CD4-positive, alpha-beta T cell treated with Interleukin-6 at 100 ng/mL for 8 hours (primary cell): ENCODE measurements at places on chromosomes 5 and 9.

- DNase-seq: no peak
These were observed 850.2 kb upstream of the NUDT12 start for GRCh38 chr5:104412649-104413240.

- no peak for DNase-seq
These were observed 454.3 kb downstream of the KDM4C start for GRCh38 chr9:7212101-7212500.

GRCh38 chr5:75021219-75021618 is 31.1 kb downstream of the GCNT4 start:
- no peak for DNase-seq

GRCh38 chr9:93045521-93045920 is 13.0 kb upstream of the SUSD3 start:
- DNase-seq: no peak

GRCh38 chr9:106775960-106776359 is 87.0 kb upstream of the ZNF462 start:
- no peak for DNase-seq

DNA sequence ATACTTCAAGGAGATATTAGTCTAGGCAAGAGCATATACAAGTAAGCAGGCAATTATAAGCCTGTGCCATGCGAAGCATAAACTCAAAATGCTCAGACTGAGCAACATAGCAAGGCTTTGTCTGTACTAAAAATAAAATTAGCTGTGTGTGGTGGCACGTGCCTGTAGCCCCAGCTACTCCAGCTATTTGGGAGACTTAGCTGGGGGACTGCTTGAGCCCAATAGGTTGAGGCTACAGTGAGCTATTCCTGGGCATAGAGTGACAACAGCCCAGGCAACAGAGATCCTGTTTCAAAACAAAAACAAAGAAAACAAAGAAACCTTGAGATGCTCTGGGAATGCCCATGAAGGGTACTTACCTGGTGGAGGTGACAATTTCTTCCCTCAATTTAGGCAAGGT is 130.5 kb upstream of the ZNF608 start:
- no peak for DNase-seq

DNA sequence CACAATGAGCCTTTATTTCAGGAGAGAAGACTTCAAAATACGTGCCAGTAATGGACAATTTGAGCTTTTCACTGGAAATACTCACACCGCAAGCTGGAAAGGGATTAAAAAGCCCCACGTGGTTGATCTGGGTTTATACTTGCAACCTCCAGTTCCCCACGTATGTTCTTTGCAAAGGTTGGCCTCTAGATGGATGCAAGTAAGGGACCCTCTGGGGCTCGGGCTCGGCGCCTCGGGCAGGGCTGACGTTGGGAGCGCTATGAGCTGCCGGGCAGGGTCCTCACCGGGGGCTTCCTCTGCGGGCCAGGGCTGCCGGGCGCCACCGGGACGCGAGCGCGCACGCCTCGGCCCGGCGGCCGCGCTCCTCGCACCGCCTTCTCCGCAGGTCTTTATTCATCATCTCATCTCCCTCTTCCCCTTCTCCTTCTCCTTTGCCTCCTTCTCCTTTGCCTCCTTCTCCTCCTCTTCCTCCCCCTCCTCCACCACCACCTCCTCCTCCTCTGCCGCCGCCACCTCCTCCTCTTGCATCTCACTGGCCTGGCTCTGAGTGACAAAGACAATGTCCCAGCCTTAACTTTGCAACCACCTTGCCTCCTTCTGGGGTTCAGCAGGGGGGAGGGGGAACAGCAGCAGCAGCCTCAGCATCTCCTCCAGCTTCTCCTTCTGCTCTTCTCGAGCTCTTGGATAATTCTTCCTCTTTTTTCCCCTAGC is 701 bp upstream of the ZNF462 start:
- DNase-seq: no peak

DNA sequence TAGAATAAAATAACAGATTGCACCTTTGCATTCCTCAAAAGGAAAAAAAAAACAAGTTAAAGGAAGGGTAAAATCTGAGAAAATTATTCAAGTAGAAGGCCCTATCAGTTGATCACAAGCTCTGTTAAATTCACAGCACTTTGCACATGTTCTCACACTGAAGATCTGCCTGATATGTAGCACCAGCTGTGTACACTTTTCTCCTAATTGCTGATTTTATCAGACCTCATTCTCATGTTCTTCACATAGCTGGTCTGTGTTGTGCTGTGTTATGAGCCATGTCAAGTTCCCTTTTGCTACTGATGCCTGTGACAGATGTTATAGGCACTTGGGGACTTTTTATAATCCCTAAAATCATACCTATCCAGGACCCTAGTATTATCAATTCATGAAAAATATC is 390.4 kb upstream of the PRR16 start:
- DNase-seq: no peak

DNA sequence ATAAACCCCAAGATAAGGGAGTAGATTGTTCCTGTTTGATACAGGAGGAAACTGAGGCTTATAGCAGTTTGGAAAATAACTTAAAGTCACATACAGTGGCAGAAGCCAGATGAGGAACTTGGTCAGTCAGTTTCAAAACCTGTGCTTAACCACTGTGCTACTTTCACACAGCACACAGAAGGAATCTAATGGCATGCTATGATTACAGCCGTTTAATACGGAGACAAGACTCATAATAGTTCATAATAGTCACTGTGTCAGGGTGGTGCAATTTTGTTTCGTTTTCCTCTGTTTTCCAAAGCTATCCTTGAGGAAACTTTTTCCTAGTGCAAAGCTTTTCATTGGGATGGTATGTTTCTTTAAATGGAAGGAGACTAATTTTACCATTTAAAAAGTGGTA is 112.3 kb downstream of the GCNT1 start:
- no peak for DNase-seq

DNA sequence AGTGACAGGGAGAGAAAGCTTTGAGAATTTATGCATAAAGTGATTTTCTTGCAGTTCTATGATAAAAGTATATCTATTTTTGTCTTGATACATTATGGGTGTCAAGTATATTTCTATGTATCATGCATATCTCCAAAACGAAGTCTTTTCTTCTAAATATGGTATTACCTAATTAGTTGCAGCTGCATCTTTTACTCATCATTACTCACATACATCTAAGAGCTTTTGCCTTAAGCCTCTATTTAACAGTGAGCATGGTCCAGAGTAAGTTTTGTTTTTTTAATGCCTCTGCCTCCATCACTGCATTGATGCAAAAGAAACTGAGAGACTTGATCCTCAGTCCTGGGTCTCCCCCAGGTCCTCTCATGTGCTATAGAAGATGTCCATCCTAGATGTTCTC is 40.0 kb upstream of the SMC5 start:
- DNase-seq: no peak

DNA sequence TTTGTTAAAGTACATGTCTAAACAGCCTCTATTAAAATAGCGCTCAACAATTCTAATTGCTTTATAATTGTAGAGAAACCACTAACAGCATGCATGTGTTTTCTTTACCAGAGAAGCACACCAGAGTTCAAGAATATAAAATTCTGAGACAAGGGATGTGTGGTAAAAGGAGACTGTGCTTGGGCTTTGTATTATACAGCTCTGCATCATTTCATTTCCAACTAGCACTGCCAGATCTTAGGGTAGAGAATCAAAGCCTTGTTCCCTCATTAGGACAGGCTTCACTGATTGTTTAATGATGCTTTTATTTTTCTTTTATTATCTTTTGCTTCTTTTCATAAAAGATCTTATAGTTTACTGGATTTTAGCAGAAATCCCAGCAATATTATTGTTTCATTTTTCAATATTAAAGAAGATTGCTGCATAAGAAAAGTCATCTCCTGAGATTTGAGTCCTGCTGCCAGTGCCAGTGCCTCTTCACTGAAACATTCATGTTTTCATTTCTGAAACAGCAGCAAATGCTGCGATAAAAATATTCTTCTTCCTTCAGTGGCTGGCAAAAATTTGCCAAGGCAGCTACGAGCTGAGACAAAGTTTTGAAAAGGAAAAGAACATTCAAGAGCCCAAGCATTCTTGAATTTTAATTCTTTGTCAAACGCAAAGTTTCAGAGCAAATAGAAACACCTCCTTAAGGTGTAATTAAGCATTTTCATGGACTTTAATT is 491.0 kb upstream of the PIK3R1 start:
- DNase-seq: no peak

- DNase-seq: no peak
These were observed 497.6 kb downstream of the IRX1 start for GRCh38 chr5:4093236-4093635.

DNA sequence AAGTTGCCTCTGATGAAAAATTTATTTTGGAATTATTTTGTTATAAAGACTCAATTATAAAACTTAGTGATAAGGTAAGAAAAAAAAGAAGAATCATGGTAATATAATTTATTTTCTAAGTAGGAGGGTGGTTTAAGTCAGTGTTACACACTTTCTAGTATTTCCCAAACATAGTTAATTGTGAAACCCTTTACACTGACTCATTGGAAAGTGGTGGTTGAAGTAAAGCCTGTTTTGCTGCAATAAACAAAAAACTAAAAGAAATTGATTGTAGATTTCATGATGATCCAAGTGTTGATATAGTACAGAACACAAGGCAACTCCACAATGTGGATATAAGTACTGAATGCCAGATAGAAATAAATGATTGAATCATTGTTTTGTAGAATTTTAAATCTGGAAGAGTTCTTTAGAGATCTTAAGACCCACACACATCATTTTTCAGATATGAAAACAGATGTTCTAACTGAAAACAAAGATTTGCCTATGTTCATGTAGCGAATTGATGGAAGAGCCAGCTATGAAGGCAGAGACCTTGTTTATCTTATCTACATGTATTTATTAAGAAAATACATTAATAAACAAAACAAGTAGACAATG is 539.8 kb downstream of the PRELID2 start:
- no peak for DNase-seq

GRCh38 chr5:114726131-114726530 is 364.3 kb downstream of the KCNN2 start:
- DNase-seq: no peak

- no peak for DNase-seq
These were observed 6.2 kb downstream of the PCSK1 start for GRCh38 chr5:96426831-96427230.

DNA sequence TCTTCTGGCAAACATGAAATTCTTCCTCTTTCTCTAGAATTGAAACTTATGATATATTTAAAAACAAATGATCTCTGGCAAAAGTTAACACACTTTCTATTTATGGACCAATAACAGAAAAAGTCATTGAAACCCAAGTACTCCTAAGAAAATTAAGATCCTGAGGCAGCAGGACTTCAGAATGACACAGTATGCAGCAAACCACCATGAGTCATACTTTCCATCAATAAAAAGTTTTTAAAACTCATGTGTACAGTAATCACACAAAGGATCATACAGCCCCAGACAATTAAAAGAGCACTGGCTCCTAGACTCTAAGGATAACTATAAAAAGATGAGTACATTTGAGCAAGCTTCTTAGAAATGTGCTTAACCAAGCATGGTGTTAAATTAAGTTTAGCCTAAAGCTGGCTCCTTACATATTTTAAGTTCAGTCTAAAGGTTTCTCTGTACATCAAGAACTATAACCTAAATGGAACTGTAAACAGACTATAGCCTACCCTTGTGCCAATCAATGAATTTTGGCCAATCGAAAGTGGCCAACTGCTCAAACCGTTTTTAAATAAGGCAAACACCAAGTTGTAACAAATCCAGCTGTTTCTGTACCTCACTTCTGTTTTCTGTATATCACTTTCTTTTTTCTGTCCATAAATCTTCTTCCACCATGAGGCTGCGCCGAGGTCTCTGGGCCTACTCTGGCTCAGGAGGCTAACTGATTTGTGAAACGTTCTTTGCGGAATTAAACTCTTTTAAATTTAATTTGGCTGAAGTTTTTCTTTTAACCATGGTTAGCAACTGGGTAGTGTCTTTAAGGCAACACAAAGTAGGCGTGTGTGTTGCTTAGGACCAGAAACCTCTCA is 232.1 kb upstream of the PIK3R1 start:
- DNase-seq: no peak

GRCh38 chr5:67910546-67910945 is 305.0 kb upstream of the PIK3R1 start:
- DNase-seq: no peak

DNA sequence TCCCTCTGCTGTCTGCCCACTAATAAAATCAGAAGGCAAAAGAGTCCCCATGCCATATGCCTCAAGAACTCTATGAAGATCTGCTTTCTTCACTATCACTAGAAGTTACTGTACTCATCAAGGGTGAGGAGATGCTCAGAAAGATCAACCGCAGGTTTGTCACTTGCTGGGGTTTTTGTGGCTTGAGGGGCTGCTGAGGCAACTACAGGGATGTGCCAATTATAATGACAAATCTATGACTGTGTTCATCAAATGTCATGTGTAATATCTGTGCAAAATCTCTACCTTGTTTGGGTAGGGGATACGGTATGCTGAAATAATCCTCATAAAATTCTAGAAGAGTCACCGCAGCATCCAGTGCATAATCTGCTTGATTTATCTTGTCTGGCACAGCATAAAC is 13.0 kb downstream of the ERAP1 start:
- DNase-seq: peak; percentile 41

DNA sequence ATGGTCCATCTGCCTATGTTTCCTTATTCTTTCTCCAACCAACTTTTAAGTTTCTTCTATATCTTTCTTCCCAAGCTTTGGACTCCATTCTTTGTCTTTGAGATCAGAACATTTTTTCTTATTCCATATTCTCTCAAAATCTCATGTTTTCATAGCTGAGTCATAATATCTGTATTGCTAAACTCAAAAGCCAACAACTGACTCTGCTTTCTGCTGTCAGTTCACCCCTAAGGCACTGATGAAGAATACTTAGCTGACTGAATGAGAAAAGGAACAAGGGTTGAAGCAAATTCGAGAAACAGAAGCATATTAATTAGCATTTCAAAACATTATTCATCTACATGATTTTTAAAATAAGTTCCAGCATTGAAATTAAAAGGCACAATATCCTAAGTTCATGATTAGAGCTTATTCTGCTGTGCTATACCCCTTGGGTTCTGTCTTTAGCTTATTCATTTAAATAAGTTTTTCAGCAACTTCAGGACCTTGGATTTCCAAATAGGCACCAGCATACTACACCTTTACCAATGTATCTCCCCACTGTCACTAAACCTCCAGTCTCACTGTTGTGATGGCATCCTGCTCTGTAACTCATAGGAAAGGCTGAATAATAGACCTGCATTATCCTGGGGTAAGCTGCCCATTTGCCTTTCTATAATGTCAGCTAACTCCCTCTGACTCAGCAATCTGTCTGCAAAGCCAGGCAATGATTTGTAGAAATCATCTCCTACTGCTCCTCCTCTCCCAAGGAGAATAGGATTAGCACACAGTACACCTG is 49.9 kb upstream of the C5orf46 start:
- DNase-seq: no peak

GRCh38 chr9:89616411-89616810 is 11.6 kb downstream of the GADD45G start:
- DNase-seq: no peak
